ENCODE measurements at places on chromosomes 13 and 19. TPM values are rescaled to one million over a fixed set of nuclear protein-coding genes. Genes with fewer than 3 reads are reported as not detected.

DNA sequence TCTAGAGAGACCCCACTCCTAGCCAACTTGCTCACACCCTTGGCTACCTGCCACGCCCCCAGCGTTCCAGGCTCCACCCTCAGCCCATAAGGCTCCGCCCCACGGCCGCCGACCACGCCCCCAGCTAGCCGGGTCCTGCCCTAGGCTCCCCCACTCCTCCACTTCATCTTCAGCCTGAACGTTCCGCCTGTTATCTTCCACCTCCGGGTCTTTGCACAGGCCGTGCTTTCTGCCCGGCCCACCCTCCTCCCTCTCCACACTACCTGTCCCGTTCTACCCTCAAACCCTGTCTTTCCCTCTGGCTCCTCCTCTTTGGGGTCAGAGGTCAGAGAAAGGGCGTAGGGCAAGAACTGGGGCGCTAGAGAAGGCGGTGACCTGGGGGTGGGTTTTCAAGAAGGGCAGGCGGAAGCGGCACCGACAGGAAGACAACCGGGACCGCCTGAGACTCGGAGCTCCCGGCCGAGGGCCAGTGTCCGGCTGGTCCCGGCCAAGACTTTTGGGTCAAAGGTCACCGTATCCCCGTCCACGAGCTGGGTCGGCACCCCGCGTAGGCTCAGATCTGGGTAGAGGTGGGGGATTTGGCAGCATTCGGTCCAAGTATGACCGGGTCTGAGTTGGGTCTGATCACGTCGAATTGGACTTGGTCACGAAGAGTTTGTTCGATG is 2.2 kb downstream of the PDE4C start:
- no peak for DNase-seq

DNA sequence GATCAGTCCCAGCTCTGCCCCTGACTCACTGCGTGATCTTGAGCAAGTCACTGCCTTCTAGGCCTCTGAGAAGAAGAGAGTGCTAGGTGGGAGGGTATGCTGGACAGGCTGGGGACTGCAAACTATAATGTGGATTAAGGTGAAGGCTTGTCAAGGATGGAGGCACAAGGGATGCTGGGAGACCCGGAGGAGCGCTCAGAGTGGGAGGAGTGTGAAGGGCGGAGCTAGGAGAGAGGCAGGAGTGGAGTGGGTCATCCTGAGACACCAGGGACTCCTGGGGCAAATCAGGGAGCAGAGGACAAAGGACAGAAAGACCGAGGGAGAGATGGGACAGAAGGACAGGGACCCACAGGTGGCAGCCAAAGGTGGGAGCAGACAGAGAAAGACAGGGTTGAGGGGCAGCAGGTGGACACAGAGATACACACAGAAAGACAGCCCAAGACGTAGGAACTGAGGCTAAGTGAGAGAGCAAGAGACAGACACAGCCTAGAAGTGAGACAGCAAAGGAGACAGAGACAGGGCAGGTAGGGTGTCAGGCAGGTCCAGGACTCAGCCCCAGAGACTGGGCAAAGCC is 2.6 kb downstream of the GRIK5 start:
- no peak for DNase-seq

GRCh38 chr13:86877441-86877840 is 793.7 kb upstream of the SLITRK5 start:
- DNase-seq, result no peak

DNA sequence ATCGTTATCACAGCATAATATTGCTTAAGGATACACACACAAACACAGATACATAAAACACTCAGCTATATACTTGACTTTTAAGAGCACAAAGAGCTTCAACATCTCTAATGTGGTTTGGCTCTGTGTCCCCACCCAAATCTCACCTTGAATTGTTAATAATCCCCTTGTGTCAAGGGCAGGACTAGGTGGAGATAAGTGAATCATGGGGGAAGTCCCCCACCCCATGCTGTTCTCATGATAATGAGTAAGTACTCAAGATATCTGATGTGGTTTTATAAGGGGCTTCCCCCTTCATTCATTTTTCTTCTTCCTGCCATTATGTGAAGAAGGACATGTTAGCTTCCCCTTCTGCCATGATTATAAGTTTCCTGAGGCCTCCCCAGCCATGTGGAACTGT is 481.4 kb downstream of the PCDH9 start:
- DNase-seq, result no peak

CCDC8 gene
- total RNA-seq, result 0.59 TPM

FXYD1 gene
- 0.98 TPM for total RNA-seq

DNA sequence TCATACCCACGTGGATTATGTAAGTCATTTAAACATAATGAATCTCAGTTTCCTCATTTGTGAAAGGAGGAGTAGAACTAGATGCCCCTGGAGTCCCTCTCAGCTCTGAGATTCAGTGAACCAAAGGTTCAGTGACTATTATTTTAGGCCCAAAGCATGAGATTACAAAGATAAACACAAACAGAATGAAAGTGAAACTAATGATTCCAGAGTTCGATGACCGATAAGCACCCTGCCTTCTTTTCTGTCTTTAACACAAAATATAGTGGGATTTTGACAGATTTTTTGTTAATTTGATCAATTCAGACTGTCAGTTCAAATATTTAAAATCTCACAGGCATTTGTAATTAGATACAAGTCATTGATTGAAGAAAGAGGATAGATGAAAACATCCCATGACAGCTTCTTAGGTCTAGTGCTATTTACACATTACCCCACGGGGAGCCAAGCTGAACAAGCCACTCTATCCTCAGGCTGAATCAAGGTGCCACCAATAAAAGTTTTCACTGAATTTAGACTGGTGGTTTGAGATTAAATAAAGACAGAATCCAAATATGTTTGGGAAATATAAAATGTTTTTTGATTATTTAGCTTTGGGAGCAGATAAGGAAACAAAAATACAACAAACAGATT is 64.6 kb upstream of the RAP2A start:
- peak; percentile 42 for DNase-seq

All from RPMI7951 (cell line).